Activated naive CD4-positive, alpha-beta T cell (primary cell): ENCODE measurements at places on chromosomes 6 and 20.

DNA sequence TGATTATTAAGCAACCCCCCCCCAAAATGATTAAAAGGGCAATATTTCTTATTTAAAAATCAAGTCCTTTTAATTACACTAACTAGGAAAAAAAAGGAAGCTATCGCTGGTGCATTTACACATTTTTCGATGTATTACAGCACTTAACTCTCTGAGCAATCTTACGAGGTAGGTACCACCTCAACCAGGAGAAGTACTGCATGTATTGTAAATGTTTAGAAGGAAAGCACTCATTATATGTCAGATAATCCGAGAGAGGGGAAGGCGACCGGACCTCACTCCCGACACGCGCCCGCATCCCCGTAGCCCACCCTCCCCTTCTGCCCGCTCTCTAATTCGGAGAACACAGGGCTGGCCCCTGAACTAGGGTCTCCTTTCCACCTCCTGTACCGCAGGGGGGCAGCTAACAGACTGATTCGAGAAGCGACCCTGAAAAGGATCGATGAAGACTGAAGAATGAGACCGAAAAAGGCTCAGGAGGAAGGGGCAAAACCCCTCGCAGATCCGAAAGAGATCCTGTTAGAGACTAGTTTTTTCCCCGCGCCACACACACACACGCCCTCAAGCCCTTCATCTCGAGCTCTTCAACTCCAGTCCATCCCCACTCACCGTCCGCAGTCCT is 337 bp downstream of the ESF1 start:
- no peak for DNase-seq

DNA sequence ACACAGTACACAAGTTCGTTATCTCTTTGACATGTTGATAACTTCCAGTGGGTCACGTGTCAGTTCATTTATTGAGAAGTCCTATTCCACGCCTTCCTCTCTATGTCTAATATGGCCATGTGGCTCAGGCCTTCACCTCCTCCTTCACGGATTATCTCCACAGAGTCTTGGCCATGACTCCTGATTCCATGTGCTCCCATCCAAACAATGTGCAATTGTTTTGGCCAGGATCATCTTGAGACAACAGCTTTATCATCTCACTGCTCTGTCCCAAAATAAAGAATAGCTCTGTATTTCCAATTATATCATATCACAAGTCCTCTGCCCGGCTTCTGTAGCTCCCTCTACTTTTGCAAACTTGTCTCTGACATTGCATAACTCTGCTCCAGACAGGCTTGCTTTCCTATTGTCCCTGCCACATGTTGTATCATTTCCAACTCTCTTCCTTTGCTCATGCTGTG is 11.1 kb upstream of the TXNDC5 start:
- DNase-seq = no peak

GRCh38 chr6:170188571-170189001 is 102.3 kb downstream of the DLL1 start:
- no peak for DNase-seq

DNA sequence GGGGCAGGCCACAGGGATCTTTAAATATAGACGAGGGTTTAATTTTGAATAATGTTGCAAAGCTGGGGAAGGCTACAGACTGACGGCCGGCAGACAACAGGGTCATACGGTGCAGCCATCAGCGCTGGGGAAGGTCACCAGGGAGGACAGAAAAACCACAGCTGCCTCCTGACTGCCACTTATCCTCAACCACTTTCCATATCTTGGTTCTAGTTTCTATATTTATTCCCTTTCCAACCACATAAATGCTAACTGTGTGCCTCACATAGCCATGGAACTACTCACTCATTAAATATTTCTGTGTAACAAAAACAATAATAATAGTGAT is 85.7 kb upstream of the AGPAT4 start:
- DNase-seq = no peak

GRCh38 chr20:41196653-41197225 is 59.4 kb downstream of the PLCG1 start:
- no peak for DNase-seq

DNA sequence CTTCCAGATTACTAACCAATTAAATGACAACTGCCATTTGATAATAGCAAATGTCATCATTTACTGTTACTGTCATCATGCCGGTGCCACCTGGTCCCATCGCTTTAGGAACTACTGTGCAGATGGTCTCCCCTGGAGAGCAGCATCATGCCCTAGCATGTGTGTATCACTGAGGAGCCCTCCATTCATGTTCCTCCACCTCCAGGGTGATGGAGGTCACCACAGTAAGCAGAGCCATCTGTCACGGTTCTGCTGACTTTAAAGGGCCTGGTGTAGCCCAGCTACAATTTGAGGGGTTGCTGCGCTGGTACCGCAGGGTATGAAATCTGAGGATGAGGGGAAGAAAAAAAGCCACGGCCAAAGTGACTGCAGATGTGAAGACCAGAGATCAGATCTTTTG is 118.8 kb upstream of the KCNK16 start:
- no peak for DNase-seq

- DNase-seq = no peak
Observed at GRCh38 chr6:118739696-118740353, 88.4 kb upstream of the CEP85L start.

- DNase-seq = no peak
Observed at GRCh38 chr20:47854687-47855212, 69.5 kb upstream of the SULF2 start.

- DNase-seq = no peak
Observed at GRCh38 chr6:3615391-3616380, 135.8 kb downstream of the PXDC1 start.

- no peak for DNase-seq
Observed at GRCh38 chr6:45607798-45608197, 230.1 kb upstream of the SUPT3H start.

DNA sequence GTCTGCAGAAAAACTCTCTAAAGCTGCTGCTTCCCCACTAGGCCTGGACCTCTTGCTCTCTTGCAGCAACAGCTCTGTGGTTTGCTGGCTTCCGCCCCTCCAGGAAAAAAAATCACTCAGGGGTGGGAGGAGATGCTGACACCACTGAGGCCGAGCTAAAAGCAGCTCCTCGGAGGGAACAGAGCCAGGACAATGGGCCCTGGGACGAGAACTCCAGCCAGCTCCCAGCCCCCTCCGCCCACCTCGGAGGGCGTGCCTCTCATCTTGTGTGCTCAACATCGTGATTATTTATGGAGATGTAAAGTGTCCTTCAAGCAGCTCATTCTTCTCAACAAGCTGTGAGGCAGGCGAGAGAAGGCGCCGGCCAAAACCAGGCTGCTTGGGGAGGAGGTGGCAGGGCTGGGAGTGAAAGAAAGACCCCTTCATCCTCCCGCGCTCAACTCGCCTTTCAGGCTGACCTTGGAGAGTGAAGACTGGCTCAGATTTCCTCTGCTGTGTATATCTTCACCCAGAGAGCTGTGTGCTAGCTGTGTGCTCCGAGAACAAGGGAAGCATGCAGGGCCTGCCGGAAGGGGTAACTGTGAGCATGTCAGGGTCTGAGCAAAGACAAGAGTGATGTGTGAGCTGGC is 53.5 kb upstream of the LRFN2 start:
- DNase-seq = no peak

GRCh38 chr6:30171677-30172471 is 8.5 kb downstream of the TRIM15 start:
- DNase-seq = no peak

GRCh38 chr6:20716865-20717264 is 182.6 kb downstream of the CDKAL1 start:
- no peak for DNase-seq

- no peak for DNase-seq
Observed at GRCh38 chr6:82246802-82247504, 591 bp downstream of the IBTK start.

- no peak for DNase-seq
Observed at GRCh38 chr6:157101166-157101565, 222.2 kb downstream of the TMEM242 start.

GRCh38 chr6:116255246-116255800 is 1.4 kb upstream of the TSPYL4 start:
- DNase-seq = no peak

GRCh38 chr6:44105993-44106740 is 21.1 kb downstream of the MRPL14 start:
- DNase-seq = no peak
